ENCODE measurements at places on chromosomes 11 and 22.
A peak's percentile ranks its signal among the peaks of the same experiment; 100 is the strongest.

DNA sequence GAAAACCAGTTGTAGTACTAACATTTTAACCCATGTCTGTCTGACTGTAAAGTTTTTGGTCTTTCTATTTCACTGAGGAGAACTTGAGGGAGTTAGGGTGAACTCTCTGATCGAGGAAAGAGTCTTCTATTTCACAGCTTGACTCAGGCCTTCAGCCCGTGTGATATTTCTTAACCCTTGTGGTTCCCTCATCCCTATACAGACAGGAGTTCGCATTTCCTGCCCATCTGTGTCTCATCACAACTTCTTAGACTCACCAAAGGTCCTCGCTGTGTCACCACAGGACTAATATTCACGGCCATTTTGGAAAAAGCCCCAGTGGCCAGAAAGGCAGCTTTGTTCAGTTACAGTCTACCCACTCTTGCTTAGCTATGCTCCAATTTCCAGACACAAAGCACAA lies 172.8 kb downstream of the FAM181B start:
- no peak for DNase-seq

- no peak for DNase-seq
Observed at GRCh38 chr11:67405196-67405567, 1.3 kb downstream of the TBC1D10C start.

- no peak for DNase-seq
Observed at GRCh38 chr11:102836290-102836875, 7.0 kb downstream of the MMP3 start.

DNA sequence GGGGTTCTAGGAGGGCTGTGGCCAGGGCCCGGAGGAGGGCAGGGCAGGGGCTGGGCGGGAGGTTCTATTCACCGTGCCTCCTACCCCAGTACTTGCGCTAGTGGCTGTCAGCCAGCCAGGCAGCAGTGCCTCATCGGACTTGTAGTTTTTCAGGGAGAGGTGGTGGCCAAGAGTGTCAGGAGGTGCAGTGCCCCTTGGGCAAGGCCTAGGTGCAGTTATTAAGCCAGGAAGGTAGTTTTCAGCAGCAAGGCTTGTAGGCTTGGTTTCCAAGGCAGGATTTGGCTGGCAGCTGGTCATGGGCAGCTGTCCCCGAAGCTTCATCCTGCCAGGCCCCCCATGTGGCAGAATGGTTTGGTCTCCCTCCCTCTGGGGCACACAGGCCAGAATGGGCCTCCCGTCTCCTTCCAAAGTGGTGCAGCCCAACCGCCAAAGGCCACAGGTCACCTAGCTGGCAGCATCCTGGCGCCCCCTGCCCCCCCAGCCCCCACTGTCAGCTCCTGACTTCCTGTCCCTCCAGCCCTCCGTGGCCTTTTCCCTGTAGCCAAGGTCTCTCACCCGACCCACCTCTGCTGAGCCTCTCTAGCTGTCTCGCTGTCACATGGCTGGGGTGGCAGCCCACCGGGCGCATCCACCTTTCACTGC lies 8.5 kb downstream of the CCDC88B start:
- DNase-seq, result no peak

DNA sequence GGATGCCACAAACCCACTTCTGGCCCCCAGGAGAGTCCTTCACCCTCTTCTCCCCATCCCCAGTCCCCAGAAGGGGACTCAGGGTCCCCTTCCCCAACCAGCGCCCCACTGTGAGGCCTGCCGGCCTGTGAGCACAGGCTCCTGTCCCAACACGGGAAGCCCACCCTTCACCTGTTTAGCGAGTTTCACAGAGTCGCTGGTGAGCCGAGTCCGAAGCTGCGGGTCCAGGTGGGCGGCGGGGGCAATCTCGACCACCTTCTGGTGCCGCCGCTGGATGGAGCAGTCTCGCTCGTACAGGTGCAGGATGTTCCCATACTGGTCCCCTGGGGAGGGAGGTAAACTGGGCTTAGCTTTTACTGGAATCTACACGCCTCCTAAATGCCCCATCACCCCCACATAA lies 13.3 kb downstream of the LRFN4 start:
- DNase-seq, result no peak

- DNase-seq, result no peak
Observed at GRCh38 chr22:33116841-33117547, 58.8 kb upstream of the SYN3 start.

DNA sequence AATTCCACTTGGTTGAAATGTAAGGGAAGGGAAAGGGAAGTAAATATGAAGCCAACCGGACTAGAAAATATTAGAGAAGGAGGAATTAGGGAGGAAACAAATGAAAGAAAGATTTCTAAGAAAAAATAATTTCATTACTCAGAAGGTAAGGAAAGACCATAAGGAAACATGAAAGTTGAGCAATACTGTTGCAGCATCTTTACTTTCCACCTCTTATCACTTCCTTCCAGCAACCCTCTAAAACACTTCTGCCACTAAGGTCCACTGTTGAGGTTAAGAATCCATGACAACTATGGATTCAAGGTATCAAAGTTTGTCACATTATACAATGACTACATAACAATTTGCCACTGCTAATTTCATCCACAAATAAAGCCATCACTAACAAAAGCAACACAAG lies 308.6 kb downstream of the DLG2 start:
- no peak for DNase-seq

GRCh38 chr22:44809456-44809855 lies 57.1 kb downstream of the ARHGAP8 start:
- DNase-seq, result no peak

DNA sequence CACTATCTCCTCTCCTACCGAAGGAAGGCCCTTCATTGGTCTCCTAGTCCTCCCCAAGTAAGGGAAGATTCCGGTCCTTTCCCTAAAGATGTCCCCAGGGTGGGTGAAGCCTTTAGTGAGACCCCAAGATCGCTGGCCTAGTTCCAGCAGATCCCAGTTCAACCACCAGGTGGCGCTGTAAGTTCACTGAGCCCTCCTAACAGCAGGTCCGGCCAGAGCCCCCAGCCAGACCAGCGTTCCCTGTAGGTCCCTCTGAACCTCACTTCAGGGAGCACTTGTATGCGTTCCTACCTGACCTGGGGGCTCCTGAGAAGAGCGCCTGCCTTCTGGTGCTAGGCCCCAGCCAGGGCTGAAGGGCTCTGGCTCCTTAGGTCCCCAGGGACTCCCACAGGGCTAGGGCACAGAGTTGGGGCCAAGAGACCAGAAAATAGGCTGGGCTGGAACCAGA lies 38.1 kb downstream of the LMO1 start:
- DNase-seq, result peak; percentile 81

DNA sequence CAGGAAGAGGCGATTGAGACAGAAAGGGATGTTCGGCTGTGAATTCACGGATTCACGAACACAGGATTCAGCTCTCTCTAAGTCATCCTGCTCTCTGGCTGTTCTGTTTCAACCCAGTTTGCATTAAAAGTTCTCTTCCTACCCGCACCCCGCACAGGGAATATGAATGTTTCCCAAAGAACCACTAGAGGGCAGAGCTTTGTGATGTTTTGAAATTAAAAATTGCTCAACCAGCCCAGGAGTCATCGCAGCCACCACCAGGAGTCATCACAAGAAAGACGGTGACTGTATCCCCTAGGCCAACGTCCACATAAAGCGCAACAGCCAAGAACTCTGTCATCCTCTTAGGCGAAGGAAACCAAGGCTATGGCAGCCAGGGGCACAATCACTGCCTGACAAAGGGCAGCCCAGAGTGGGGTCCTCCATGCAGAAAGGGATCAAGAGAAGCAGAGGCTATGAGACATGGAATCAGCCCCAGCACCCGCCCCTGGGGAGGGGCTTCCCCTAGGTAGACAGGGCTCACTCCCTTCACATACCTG lies 122.4 kb downstream of the WT1 start:
- DNase-seq, result peak; percentile 54

DNA sequence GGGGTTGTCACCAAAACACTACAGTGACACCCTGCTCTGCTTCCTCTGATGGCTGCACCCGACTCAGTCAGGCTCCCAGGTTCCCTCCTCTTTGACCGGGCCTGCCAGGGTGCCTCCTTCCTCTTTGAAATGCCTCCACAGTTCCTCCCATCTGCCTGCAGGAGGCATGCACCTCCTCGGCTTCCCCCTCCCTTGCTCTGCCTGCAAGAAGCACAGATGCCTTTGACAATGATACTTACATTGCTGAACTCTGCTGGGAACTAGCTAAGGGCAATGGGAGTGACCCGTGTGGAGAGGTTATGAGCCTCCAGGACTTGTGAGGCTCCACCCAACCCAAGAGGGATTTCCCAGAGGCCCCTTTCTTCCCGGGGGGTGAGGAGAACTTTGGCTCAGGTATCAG lies 674.1 kb downstream of the OPCML start:
- no peak for DNase-seq

- DNase-seq, result no peak
Observed at GRCh38 chr11:58493676-58494075, 14.2 kb downstream of the OR5B21 start.

DNA sequence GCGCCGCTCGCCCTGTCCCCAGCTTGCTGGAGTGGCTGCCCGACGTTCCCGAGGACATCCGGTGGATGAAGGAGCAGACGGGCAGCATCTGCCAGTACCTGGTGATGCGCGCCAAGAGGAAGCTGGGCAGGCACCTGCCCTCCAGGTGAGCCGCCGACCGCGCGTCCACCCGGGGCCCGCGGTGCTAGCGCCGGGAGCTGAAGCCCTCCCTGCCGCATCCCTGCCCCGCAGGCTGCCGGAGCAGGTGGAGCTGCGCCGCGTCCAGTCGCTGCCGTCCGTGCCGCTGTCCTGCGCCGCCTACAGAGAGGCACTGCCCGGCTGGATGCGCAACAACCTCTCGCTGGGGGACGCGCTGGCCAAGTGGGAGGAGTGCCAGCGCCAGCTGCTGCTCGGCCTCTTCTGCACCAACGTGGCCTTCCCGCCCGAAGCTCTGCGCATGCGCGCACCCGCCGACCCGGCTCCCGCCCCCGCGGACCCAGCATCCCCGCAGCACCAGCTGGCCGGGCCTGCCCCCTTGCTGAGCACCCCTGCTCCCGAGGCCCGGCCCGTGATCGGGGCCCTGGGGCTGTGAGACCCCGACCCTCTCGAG lies 3.3 kb upstream of the CRACR2B start:
- no peak for DNase-seq

DNA sequence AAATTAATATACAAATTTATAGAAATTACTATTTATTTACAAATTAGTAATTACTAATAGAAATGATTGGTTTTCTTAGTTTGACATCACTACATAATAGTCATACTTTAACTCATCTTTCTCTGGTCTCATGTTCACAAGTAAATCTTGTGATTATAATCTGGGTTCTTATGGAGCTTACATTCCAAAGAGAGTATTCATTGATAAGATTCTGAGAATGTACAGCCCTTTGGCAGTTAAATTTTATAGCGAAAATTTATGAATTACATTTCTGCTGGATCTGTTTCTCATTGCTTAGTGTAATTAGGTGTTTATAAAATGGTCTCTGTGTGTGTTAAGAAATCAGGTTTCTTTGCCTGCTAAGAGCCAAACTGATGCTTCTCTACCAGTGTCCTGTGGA lies 175.2 kb downstream of the TMEM135 start:
- DNase-seq, result no peak

Measured in erythroblast (primary cell).